Fibroblast of upper back skin (primary cell): ENCODE measurements at places on chromosomes 7 and 10.

- no peak for DNase-seq
Measured at GRCh38 chr7:54778166-54778565, 19.2 kb upstream of the SEC61G start.

DNA sequence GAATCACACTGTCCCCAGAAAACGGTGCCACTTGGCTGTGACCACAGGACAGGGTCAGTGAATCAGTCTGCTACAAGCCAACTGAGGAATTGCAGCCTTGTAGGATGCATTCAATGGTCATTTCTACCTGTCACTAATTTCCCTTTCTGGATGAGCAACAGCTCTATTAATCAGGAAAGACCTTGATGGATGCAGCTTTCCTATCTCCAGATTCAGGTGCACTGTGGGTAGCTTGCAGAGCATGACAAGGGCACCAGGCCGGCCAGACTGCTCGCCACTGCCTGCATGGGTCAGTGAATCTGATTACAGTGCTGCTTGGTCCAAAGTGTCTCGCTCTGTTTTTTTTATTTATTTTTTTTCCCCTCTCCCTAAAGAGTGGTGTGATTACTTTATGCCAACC lies 506.8 kb upstream of the AUTS2 start:
- DNase-seq, result no peak

DNA sequence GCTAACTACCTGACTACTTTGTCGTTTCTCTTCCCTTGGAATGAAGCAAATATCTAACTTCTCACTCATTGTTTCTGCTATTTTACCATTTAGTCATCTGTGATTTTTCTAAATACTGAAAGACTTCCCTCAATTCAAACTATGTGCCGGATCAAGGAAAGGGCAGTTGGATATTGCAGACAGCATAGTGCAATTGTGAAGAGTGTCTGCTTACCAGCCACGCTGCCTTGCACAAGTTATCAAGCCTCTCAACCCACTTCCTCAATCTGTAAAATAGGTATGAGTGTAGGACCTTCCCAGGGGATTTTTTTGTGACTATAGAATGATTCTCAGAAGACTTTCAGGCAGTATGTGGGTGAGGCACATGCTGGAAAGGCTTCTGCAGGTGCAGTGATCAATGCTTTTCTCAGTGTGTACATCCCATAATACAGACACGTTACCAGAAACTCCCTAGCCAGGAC lies 54.3 kb downstream of the EGFR start:
- peak; percentile 67 for DNase-seq

- DNase-seq, result no peak
Measured at GRCh38 chr10:131681656-131682055, 219.2 kb upstream of the PPP2R2D start.

- DNase-seq, result no peak
Measured at GRCh38 chr10:65534771-65535170, 1391.1 kb upstream of the LRRTM3 start.

- DNase-seq, result no peak
Measured at GRCh38 chr7:132518102-132518838, 58.0 kb downstream of the PLXNA4 start.

GRCh38 chr10:89679986-89680385 lies 21.4 kb upstream of the KIF20B start:
- no peak for DNase-seq

- DNase-seq, result no peak
Measured at GRCh38 chr10:69588358-69588757, 15.1 kb upstream of the NEUROG3 start.

- no peak for DNase-seq
Measured at GRCh38 chr10:5860066-5860465, 29.6 kb downstream of the ANKRD16 start.

- DNase-seq, result no peak
Measured at GRCh38 chr7:31082447-31082846, 30.3 kb downstream of the ADCYAP1R1 start.

- DNase-seq, result no peak
Measured at GRCh38 chr10:74576586-74576985, 249.8 kb upstream of the KAT6B start.

GRCh38 chr7:157032128-157032527 lies 21.7 kb upstream of the MNX1 start:
- no peak for DNase-seq

DNA sequence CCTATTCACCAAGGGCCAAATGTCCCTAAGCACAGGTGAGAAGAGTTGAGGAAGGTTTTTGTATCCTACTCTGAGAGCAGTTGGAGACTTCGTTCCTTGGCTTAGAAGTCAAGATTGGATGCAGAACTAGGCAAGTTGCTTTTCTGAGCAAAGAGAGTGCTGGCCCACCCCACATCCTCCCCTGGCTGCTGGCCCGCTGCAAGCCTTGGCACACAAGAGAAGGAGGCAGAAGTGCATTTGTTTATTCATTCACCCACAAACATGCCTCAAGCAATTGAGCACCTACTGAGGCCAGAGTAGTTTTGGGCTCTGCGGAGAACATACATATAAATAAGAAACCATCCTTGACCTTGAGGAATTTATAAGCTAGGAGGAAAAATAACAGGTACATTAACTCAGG lies 318.9 kb downstream of the KCNMA1 start:
- no peak for DNase-seq

GRCh38 chr7:98294798-98295382 lies 13.4 kb downstream of the BRI3 start:
- DNase-seq, result peak; percentile 55

DNA sequence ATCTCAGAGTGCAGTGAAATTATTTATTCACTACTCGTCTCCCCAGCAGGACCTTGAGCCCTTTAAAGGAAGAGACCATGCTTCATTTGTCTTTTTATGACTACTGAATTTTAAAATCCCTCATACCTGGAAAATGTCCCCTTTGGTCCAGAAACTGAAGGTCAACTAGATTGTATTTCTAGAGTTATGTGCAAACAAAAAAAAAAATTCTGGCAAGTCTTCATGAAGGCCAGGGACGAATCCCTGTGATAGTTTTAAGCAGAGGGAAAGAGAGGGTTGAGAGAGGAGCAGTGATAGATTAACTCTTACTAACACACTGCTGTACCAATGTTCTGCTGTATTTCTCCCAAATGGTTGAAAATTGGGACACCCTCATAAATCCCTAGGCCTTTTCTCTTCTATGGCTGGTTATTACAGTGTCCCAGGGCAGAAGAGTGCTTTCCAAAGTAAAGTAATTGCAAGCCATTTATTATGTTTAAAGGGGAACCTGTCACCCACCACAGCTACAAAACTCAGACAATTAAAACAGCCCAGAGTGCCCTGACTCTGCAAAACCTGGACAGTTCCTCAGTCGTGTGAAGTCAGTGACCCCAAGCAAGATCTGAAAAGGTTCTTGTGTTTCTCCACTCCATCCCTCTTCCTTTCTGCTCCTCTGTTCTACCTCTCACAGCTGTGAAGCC lies 182.8 kb upstream of the AOAH start:
- no peak for DNase-seq

DNA sequence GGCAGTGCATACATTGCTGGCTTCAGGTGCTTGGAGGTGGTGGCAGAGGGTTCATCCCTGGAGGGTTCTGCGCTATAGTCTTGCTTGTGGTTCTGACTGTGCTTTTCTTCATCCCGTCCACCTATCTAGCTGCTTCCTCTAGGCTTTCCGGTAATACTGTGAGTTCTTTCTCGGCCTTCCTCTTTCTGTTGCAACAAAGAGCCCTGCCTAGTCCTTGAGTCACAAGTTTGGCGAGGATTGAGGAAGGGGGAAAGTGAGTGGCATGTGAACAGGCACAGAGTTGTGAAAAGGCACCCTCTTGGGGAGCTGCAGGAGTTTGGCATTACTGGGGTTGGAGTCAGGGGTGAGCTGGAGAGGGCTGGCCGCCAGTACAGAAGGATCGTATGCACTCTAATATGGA lies 123.0 kb downstream of the SH2D4B start:
- no peak for DNase-seq

- DNase-seq, result no peak
Measured at GRCh38 chr7:37352974-37353948, 95.4 kb downstream of the ELMO1 start.

GRCh38 chr10:11246752-11247467 lies 229.2 kb downstream of the CELF2 start:
- no peak for DNase-seq

- no peak for DNase-seq
Measured at GRCh38 chr10:12650122-12650521, 300.8 kb downstream of the CAMK1D start.

- DNase-seq, result no peak
Measured at GRCh38 chr10:101881036-101881774, 37.6 kb upstream of the KCNIP2 start.

DNA sequence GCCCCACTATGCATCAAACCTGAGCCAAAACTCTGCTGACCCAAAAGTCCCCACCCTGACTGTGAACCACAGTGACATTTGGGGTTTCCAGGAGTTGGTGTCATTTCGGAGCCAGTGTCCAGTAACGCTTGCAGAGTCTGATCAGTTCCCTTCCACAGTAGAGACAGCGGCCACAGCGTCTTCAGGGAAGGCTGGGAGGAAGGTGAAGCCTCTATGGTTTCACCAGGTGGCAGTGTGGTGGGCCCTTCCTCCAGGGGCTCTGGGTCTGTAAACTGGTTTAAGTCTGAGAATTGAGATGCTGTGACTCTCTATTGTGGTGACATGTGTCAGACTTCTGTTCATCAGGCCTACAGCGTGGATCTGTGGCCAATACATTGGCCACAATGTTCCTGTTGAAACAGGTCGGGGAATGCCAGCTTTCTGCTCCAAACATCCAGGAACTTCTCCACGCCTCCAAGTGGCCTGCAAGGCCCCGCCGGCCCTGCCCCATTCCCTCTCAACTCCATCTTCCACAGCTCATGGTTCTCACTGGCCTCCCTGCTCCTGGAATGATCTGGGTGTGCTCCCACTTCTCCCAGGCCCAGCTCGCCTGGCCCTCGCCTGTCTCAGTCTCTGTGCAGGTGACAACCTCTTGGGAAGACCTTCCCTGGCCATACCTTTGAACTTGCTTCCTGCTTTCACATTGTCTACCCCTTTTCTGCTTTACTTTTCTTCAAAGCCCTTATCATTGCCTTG lies 124.5 kb upstream of the FAM20C start:
- no peak for DNase-seq

GRCh38 chr10:44673245-44673983 lies 237.7 kb upstream of the TMEM72 start:
- DNase-seq, result no peak

DNA sequence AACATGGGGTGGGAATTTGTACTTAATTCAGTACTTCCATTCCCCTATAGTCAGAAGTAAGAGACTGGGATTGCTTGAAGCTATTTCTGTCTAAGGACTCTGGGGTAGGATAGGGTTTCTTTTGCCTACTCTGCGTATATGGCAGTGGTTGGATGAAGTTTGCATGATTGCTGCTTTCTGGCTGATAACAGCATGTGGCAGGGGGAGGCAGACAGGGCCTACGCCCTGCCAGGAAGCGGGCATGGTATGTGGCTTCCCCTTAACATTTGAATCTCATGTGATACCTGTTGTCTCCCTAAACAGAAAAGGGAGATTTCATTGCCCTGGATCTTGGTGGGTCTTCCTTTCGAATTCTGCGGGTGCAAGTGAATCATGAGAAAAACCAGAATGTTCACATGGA lies 57.1 kb downstream of the TACR2 start:
- DNase-seq, result no peak

GRCh38 chr7:95251966-95252365 lies 72.4 kb downstream of the PON1 start:
- no peak for DNase-seq

DNA sequence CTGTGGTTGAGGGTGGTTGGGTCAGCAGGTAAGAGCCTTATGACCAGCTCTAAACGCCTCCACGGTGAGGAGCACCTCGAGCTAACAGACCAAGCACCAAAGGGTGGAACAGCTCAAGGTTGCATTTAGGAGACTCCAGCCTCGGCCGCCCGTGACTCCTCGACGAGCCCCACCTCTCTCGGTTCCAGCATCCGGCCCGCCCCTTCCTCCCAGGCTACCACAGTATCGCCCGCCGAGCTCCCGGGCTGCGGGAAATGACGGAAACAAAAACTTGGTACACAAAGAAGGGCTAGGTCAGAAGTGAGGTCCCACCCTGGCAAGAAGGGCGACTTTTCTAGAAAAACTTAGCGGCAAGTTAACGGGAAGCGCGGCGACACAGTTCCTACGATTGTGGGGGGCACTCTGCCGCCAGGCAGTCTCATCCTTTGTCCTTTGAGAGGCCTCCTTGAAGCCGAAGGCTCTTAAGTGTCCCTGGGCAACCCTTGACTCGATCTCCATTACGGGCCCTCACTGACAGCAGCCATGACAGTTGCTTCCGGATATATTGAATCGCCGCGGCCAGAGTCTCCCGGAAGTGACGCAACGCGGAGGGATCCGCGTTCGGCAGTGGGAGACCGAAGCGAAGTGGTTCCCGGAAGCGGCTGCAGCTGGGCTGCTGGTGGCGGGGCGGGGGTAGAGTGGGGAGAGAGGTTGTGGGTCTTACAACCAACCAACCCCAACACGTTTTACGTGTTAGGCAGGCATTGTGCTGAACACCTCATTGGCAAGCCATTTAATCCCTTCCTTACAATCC lies 40.2 kb upstream of the ZNF518A start:
- DNase-seq, result peak; percentile 96

DNA sequence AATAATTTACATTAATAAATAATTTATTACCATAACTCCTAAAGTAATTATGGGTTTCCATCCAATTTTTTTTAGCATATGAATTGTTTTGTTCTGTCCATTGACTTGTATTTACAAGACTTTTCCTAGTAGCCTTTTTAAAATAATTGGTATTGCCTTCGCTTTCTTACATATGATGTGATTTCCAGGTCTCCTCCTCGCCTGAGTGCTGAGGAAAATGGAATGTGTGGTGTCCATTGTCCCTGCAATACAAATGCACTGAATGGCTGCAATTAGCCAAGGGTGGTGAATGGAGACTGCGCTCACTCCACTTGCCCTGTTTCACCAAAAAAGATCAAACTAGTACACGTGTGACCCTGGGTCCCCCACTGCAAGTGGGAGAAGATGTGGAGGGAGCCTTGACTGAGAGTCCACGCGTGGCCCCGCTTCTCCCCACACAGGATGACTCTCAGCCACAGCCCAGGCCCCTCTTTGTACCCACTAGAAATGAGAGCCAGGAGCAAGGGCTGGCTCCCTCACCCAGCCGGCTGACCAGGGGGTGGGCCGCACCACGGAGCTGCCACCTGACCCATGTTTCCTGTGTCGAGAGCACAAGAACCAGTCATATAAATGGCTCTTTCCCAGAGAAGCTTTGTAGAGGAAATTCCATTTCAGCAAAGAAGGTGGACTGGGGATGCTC lies 52.6 kb downstream of the FAM53B start:
- DNase-seq, result no peak
